ENCODE measurements at places on chromosomes 1 and 21. TPM values are rescaled to one million over a fixed set of nuclear protein-coding genes. Genes with fewer than 3 reads are reported as not detected.

The CD84 gene
- 0.22 TPM for polyA plus RNA-seq

DNA sequence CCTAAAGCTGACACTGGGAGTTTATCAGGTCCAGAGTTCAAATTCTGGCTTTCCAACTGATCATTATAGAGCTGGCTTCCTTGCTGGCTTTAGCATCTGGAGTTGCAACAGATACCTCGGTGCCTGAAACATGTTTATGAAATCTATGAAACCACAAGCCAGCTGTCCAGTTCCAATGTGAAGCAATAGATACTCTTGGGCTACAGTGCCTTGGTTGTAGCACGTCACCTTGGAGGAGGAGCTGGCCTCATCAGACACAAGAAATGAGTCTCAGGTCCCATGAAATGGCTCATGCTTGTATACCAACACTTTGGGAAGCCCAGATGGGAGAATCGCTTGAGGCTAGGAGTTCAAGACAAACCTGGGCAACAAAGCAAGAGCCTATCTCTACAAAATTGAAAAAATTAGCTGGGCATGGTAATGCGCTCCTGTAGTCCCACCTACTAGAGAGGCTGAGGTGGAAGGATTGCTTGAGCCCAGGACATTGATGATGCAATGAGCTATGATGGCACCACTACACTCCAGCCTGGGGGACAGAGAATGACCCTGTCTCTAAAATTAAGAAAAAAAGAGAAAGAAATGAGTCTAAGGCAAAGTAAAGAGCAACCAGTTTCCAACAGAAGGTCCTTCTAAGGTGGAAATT lies 132.5 kb upstream of the ZNF648 start:
- DNase-seq = no peak

- DNase-seq = no peak
Measured at GRCh38 chr1:206856674-206857464, 8.6 kb upstream of the IL20 start.

GRCh38 chr1:58981392-58981791 lies 197.5 kb upstream of the JUN start:
- no peak for DNase-seq

DNA sequence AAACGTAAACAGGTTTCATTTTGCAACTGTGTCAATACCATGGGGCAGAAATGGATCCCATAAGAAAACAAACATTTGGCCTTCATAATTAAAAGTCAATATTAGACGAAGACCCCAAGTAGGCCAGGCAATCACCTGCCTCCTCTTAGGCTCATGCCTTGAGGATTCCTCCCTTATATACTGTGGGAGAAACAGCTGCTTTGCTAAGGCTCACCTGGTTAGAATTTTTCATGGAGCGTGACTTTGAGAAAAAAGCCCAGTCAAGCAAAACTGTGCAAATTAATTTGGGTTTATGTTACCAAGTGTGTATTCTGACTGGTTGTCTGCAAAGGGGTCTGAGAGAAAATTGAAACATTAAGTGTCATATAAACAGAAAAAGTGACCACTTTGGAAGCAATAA lies 605.3 kb upstream of the USP24 start:
- no peak for DNase-seq

Measured in small intestine (tissue), 16 donors.